Activated CD4-positive, alpha-beta T cell treated with anti-CD3 and anti-CD28 coated beads for 4 hours (primary cell): ENCODE measurements at places on chromosomes 3 and 15.
A peak's percentile ranks its signal among the peaks of the same experiment; 100 is the strongest.

GRCh38 chr3:37137516-37137915 is 36.9 kb downstream of the LRRFIP2 start:
- no peak for DNase-seq

- DNase-seq: no peak
Observed at GRCh38 chr3:52456169-52456799, 880 bp downstream of the NISCH start.

- DNase-seq: no peak
Observed at GRCh38 chr3:103381296-103382079, 946.7 kb downstream of the ZPLD1 start.

DNA sequence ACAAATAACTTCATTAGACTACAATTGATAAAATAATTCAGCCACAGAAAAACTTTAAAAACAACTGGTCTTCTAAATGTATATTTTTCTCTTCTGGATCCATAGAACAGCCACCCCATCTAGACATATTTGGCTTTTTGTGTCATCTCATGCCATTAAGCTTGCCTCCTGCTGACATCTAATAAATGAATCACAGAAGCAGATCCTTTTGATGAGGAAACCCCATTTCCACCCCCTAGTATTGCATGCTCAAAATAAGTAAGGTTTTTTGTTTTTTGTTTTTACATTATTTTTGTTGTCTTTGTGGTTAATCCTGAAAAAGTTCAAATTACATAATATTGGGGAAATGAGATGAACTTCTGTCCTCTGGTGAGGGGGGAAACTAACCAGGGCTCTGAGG is 94.8 kb downstream of the DUT start:
- no peak for DNase-seq

DNA sequence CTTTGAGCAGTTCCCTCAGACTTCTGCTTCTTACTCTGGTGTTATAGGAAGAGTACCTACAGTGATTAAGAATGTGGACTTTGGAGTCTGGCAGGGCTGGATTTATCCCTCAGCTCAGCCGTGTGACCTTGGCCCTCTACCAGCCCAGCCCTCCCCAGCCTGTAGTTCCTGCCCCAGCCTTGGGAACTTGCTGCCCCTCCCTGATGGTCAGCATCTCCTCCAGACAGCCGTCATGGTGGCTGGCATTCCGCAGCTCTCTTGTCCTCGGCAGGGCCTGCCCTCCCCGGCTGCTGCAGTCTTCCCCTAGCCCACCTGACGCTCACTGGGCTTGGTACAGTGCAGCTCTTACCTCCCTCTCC is 21.9 kb upstream of the CPNE9 start:
- no peak for DNase-seq

DNA sequence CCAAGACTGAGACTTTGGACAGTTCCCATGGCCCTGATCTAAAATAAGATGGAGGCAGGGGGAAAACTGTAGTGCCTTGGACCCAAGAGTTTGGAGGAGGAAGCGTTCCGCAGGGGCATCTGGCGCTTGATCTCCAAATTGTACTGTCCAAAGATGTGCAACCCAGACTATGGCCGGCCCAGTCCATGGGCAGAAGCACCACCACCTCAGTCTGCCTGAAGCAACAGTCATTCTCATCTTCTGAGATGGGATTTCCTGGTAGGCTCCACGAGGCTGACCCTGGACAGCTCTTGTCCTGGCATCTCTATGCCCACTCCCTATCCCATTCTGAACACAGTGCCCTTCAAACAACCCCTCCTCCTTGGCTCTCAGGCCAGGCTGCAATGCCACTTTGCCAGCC is 3.6 kb downstream of the INSYN1 start:
- DNase-seq: no peak

DNA sequence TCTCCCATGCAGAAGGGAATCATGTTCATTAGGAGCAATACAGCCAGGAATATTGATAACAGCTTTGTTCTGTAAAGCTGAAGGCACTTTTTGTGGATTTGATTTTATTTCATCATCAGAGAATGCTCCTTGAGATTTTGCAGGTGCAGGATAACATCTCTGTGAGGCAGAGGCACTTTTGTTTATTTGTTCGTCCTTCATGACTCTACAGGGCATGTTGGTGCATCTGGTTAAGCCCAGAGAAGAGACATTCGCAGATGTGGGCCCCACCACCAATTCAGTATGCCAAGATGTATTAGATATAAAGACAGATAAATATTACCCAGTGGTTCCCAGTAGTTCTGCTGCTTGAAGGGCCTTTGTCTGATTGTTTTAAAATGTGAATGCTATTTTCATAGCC is 368.1 kb upstream of the SEMA6D start:
- DNase-seq: no peak

DNA sequence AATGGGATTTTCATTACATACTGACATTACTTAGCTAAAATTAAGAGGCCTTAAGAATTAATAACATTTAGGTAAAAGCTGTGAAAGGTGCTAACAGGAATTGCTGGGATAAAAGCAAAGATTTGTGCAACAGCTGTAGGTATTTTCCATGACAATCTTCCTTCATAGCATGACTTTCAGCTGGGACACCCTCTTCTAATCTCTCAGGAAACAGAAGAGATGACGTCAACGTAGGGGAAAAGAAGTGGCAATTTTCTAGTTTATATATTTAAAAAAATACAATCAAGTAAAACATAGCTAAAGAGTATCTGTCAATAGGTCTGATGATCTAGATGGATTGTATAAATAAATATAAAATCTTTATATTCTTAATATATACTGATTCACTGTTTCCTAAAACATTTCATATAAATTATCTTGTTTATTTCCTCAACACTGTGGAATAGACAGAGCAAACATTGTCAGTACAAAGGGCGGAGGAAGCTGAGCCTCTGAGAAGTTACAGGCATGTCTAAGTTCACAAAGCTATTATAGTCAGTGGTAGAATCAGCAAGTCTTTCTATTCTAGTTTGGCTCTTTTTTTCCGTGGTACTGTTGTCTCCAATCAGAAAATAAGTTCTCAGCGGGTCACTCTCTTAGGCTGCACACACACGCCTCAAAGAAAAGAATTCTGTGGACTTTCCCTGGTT is 217.0 kb downstream of the P3H2 start:
- no peak for DNase-seq

DNA sequence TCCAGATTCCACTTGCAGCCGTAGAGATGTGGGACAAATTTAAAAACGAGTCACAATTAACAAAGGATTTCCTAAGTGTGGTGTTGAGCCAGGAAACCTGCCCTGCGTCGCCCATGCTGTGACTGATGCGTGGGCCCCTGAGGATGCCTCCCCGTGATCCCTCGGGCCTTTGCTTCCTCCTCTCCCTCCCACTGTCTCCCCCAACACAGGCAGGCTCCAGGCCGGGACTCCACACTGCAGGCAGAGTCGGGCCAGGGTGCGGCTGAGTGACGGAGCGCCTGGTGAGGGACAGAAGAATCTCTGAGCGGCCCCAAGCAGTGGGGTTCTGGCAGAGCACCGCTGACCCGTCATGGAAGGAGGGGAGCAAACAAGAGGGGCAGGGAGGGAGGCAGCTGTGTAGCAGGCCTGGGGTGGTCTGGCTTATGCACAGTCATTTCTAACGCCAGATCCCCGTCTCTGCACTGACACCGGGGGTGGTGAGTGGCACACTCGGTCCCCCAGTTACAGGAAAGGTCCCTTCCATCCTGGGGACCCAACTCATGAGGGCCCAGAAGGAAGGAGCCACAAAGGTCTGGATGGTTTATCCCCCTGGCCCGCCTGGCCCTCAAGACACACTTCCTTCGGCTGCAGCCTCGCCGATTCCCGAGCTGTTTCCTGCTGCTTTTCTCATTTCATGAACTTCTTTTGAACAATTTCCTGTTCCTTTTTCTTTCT is 91.0 kb downstream of the XXYLT1 start:
- no peak for DNase-seq

GRCh38 chr3:134753999-134754742 is 40.9 kb upstream of the EPHB1 start:
- DNase-seq: no peak

GRCh38 chr15:86201313-86202008 is 121.8 kb downstream of the AGBL1 start:
- DNase-seq: no peak

- DNase-seq: no peak
Observed at GRCh38 chr15:51887887-51888592, 58.6 kb downstream of the TMOD3 start.

DNA sequence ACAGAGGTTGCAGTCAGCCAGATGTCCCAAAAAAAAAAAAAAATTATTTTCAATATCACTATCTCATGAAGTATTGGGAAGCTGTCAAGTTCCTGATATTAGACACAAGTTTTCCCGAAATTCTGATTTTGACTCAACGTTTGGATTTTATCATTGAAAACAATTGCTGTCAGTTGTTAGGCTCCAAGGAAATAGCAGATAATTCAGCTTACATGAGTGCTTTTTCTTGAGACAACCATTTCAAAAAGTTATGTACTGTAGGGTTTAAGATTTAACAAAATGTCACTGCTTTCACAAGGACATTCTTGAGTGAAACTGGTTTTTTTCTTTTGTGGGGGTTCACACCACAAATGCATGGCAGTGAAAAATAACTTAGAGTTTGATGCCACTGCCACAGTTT is 9.3 kb upstream of the SETD5 start:
- no peak for DNase-seq

DNA sequence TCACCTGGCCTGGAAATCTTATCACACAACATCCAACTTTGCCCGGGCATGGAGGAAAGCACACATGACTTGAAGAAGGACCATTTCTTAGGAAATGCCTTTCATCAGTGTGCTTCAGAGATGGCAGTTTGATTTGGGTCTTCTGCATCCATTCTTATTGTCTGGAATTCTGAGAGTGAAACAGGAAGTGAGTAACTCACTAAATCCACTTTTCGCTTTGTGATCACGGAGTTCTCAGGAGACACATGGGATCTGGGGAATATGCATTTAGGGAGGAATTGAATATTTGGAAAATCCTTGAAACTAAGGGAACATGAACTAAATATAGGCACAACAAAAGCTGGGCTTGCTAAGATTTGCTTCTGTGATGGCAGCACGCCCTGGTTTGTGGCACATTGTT is 212.5 kb upstream of the FEZF2 start:
- DNase-seq: no peak

DNA sequence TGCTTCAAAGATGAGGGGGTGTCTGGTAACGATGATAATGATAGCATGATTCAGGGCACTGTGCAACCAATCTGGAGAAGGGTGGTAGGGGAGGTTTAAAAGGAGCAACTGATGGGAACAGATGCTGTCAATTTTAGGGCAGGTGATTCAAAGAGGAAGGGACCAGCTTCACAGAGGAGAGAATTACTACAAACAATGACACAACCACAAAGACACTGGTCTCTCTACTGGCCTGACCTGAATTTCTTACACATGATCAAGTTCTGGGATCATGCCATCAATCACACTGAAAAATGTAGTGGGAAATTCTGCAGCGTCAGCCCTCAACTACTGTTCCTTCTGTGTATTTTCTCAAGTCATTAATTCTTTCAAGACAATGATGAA is 2.6 kb upstream of the CDV3 start:
- no peak for DNase-seq

DNA sequence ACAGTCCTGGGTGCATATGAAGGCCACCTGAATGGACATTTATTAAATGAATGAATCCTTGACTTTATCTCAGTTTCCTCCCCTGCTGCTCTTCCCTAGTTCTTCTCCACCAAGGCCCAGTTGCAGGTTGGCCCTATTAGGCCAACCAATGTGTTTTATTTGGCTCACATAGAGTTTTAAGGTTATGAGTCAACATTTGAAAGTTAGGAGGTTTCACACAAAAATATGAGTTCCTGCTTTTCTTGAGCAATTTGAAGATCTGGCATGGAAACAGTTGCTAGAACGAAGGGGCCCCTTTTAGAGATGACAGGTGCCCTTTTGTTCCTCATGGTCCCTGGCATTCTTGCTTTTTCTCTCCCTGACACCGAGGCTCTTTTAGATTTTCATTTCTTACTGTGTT is 83.0 kb upstream of the PDZRN3 start:
- DNase-seq: no peak

DNA sequence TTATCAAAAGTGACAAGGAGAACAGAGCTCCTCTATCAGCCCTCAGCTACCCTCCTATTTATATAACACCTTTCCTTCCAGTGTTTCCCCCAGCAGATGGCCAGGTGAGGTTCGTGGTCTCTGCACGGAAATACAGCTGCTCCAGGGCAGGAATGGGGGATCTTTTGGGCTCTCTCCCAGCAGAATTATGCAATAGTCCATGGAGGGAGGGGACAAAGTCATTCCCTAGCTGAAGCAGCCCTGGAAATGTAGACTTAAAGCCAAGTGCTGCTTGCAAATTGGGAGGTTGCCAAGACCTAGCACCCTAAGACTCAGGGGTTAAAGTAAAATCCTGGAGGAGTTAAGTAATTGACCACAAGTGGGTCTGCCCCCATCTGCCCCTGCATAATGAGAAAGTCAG is 256.3 kb downstream of the LRTM1 start:
- DNase-seq: no peak

GRCh38 chr3:127794402-127794801 is 27.9 kb downstream of the MGLL start:
- no peak for DNase-seq

DNA sequence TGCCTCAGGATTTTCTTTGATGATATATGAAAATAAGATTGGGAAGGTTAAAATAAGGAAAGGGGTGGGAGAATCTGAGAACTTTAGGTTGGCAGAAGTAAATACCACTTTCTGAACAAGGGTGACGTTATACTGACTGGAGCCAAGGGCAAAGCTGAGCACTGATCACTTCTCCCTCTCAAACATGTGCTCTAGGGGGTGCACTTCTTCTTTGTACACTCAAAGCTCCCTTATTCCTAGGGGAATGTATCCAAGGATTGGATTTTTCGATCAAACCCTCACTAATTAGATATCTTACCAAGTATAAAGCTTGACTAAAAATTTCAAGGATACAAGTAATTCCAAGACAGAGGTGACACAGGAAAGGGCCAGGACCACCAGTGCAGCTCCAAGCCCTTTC is 243.9 kb upstream of the UMPS start:
- no peak for DNase-seq

- no peak for DNase-seq
Observed at GRCh38 chr15:48653913-48654670, 8.6 kb upstream of the FBN1 start.

GRCh38 chr3:188468662-188469061 is 314.7 kb downstream of the LPP start:
- DNase-seq: no peak

- peak; percentile 10 for DNase-seq
Observed at GRCh38 chr3:177646749-177647148, 449.5 kb upstream of the TBL1XR1 start.

DNA sequence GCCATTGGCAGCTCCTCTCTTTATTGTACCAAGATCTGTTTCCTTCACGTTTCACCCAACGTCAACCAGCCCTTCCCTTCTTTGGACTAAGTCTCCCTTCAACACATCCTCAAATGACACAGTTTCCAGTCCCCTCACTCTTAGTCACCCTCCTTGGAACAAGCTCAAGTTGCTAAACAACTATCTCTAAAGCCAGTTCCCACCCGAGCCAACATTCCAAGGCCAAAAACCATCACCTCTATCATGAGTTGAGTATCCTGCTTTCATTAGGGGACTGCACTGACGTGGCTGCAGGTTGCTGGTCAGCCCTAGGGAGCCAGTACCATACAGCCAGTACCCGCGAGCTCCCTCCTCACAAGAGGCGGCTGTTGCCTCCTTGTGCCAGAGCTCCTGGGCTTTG is 73.8 kb downstream of the LIPC start:
- DNase-seq: no peak
